ENCODE measurements at places on chromosomes 1 and 21.

- peak; percentile 97 for DNase-seq
Measured at GRCh38 chr1:86913896-86914600, at the start of gene SELENOF. TSS of gene SELENOF (minus strand) at chr1:86914126. CDS start at chr1:86914111, 15 bp downstream.

GRCh38 chr21:37671381-37671780, 244.9 kb downstream of the KCNJ6 start:
- no peak for DNase-seq

GRCh38 chr1:192086644-192087043, 71.6 kb upstream of the RGS18 start:
- no peak for DNase-seq

- DNase-seq, result no peak
Measured at GRCh38 chr21:28938726-28939125, 54.0 kb downstream of the LTN1 start.

- DNase-seq, result no peak
Measured at GRCh38 chr1:220817907-220818306, 31.2 kb downstream of the MTARC1 start.

- DNase-seq, result no peak
Measured at GRCh38 chr1:193229136-193229535, 42.7 kb upstream of the B3GALT2 start.

DNA sequence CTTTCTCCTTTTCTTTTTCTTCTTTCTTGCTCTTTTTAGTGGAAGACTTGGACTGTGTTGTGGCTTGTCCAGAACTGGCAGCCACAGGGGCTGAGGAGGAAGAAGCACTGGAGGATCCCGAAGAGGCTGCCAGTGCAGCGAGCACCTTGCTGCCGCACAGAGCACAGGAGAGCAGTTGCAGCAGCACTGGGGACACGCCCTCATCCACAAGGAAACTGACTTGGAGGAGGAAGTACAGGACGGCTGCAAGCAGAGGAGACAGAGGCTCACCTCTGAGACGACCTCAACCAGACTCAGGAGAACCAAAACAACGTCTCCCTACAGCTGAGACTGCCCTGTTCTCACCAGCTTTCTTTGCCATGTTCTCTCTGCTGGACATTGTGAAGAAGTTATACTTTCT, 88.9 kb downstream of the UBR4 start:
- DNase-seq, result no peak

GRCh38 chr1:6330410-6330911, 63.1 kb downstream of the ACOT7 start:
- DNase-seq, result no peak

- no peak for DNase-seq
Measured at GRCh38 chr1:179253286-179253972, 24.0 kb upstream of the ABL2 start.

- no peak for DNase-seq
Measured at GRCh38 chr1:225830841-225831240, 20.9 kb downstream of the EPHX1 start.

- no peak for DNase-seq
Measured at GRCh38 chr21:27761623-27762022, 794.7 kb upstream of the ADAMTS5 start.

- peak; percentile 74 for DNase-seq
Measured at GRCh38 chr1:6490181-6491080, 1.0 kb downstream of the PLEKHG5 start.

- no peak for DNase-seq
Measured at GRCh38 chr21:37845535-37845934, 70.7 kb downstream of the KCNJ6 start.

- DNase-seq, result no peak
Measured at GRCh38 chr1:38730511-38731397, 128.8 kb downstream of the RRAGC start.

DNA sequence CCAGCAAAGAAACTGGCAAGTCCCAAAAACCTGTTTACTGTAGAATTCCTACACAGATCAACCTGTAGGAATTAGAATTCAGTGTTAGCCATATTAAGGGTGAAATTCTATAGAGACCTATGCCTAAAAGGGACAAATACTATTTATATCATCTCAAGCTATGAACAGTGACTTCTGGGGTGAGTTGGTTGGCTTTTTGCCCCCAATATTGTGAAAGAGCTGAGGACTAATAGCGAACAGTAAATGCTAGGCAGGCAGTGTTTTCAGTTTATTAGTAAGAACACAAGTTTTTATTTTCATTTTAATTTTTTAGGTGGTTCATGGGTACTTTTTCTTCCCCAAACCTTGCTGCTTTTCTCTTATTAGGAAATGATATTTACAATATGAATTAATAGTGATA, 15.3 kb downstream of the SLC16A4 start:
- no peak for DNase-seq

GRCh38 chr1:56432166-56432971, 147.0 kb downstream of the PLPP3 start:
- no peak for DNase-seq

GRCh38 chr1:222124602-222125001, 382.7 kb upstream of the DUSP10 start:
- DNase-seq, result no peak

- DNase-seq, result no peak
Measured at GRCh38 chr1:115652236-115652788, 10.5 kb downstream of the VANGL1 start.

DNA sequence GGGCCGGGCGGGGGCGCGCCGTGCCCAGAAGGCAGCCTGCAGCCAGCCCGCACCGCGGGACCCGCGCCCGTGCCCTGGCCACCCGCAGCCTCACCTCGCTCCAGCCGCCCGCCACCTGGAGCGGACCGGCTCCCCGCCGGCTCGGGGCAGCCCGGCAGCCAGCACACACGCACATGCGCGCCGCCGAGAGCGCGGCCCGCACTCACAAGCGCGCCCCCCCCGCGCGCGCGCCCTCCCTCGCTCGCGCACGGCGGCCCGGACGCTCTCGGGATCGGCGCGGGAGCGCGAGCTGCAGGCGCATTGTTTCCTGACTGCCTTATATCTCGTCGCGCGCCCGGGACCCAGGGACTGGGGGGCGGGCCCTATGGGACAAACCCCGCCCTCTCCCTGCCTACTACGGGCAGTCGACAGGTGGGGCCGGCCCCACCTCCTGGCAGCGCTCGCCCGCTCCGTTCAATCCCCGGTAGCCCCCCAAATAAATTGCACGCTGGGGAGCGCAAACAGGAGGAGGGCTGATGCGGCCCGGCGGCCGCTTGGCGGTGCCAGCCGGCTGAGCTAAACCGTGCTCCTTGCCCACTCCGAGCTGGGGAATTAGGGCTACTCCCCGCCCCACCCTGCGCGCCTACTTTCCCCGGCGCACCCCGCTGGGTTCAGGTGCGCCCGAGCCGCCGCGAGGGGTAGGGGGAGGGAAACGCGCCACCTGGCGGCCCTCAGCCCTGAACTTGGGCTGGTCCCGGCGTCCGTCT, at the start of gene MYCL:
MYCL (minus strand) TSS at position 204 of the 746 bp plus-strand sequence. CDS start 483 bp downstream, outside the sequence.
- peak; percentile 98 for DNase-seq

GRCh38 chr1:54325703-54326461, 80.3 kb downstream of the SSBP3 start:
- DNase-seq, result no peak

DNA sequence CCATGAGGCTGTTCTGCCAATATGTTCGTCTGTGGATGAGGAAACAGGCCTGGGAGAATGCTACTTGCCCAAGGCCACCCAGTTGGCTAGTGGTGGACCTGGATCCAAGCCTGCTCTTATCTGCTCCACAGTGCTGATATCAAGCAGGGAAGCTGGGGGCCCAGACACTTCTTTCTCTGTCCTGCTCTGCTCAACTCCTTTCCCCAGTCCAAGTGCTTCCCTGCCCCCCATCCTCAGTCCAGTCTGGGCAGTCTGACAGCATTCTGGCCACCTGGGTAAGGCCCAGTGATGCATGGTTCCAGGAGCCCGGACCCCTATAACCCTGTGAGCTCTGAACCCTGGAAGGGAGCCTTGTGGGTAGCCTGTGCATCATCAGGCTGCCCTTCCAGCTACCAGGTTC, 4.2 kb upstream of the PAQR7 start:
- DNase-seq, result no peak

GRCh38 chr1:56189946-56190805, 389.2 kb downstream of the PLPP3 start:
- no peak for DNase-seq

DNA sequence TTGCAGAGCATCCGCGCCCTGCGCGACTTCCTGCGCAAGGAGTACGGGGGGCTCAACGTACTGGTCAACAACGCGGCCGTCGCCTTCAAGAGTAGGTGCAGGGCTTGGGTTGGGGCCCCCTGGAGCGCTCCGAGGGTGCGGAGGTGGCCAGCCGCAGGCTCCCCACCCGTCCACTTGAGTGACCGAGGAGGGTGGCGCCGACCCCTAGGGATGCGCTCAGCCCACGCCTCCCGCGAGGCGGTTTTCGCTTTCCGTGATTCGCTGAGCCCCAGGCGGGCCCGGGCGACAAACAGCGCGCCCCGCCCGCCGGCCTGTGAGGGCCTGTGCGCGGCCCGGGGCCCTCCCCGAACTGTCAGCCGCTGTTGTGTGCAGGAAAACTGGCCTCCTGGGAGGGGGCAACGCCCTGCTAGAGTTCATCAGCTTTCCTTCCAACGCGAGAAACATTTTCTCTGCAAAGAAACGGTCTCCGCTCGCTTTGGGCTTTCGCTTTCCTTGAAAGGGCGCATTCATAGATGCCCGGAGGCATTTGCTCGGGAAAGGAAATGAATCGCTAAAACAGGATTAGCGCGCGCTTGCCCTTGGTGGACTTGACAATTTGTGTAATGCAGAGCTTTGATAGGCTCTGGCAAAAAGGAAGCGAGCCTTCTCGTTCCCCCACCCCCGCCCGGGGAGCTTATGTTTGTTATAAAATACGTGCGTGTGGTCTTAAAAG, 668 bp downstream of the CBR3 start:
- no peak for DNase-seq

DNA sequence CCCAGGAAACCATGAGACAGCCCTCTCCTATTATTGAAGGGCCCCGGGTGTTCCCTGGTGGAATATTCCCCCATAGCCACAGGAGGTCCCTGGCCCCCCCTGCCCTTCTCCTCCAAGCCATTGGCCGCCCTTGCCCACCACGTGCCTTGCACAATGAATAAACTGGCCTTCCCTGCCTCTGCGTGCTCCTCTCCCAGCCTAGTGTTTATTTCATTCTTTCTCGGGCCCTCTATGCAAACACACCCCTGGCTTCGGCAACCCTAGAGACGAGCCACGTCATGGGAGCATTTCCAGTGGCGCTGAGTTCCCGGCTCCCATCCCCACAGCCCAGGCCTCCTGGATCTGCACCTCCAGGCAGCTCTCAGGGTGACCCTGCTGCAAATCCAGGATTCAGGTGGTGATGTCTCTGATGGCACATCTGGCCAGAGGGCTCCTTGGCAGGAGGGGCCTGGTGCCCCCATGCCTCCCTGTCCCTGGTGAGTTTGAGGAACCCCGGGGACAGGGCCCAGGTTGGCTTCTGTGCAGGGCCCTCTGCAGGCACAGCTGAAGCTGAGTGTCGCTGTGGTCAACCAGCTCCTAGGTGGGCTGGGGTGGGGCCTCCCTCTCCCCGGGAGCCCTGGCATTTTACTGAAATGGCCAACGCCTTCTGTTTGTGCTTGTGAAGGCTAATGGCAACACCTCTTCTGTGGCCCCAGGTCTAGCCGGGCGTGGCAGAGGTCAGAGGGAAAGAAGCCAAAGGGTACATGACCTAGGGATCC, 6.2 kb downstream of the KRTAP10-12 start:
- no peak for DNase-seq

DNA sequence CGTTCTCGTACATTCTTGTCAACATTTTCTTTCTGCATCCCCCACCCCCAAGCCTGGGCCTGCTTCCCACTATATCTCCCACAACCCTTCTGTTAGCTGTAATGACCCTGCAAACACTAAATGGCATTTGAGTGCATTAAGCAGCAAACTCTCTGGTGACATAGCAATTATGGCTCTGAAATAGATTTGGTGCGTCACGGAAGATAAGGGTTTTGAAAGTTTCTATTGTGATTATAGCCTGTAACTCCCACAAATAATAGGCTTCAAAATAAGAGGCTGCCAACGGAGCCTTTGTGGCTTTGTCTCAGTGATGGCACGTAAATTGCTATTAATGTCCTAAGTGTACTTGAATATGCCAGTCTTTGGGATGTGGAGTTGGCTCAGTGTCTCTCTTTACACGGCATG, 277.6 kb downstream of the PBX1 start:
- DNase-seq, result no peak

GRCh38 chr21:35922618-35923017, 137.7 kb downstream of the SETD4 start:
- no peak for DNase-seq

DNA sequence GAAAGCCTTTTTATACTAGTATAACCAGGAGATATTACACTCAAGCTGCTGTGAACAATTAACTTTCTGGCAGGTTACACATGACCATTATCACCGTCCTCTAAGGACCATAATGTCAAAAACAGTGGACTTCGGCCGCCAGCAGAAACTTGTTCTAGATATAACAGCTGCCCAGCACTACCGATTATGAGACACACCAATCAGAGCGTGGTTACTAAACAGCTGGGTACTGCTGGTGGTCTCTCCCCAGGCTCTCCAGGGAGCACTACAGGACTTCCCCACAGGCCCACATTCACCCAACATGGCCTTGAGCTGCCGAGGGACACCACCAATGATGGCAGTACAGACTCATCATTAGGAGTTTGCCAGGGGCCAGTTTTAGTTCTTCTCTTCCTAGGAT, 57.9 kb upstream of the CTBS start:
- no peak for DNase-seq

DNA sequence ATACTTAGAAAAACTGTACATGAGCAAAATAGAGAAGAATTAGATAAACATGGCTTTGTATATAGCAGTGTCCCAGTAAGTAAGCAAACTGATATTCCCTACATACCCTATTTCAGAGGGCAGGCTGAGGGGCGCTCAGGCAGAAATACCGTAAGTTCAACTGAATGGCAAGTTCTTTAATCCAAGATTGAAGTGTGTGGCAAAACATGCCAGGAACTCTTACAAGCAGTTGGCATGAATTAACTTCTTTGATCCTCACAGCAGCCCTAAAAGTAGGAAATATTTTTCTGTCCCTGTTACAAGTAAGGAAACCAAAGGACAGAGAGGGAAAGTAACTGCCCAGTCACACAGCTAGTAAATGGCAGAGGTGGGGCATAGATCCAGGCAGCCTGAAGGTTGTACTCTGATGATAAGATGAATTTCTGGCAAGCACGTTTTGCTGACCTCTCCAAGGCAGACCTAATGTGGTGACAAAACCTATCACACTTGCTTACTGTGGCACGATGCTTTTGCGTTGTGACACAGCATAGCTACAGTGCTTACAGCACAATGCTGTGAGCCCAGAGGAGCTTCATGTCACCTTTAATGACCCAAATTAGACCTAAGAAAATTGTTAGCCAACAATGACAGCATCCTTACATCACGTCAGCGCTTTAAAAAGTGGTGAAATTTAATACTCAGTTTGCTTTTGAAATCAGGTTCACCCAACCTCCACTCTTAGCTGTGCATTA, 35.0 kb upstream of the THEM4 start:
- DNase-seq, result no peak

DNA sequence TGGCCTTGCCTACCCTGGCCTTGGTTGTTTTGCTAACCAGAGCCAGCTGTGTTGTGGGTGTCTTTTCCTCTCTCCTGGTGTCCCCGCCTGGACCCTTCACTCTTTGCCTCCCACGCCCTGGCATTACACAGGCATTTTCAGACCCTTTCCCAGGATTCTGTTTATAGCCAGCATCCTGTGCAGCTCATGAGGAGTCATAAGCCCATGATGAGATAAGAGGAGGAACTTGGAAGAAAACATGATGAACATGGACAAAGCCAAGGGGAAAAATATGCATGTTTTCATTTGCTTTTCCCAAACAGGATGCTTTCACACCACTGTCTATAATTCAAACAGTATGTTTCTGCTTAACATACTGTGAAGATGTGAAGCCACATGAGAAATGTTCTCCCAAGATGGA, 18.7 kb upstream of the WARS2 start:
- no peak for DNase-seq
